Osteocyte (in vitro differentiated cells): ENCODE measurements at places on chromosomes 7 and 10. TPM values are rescaled to one million over a fixed set of nuclear protein-coding genes. Genes with fewer than 3 reads are reported as not detected.

DNA sequence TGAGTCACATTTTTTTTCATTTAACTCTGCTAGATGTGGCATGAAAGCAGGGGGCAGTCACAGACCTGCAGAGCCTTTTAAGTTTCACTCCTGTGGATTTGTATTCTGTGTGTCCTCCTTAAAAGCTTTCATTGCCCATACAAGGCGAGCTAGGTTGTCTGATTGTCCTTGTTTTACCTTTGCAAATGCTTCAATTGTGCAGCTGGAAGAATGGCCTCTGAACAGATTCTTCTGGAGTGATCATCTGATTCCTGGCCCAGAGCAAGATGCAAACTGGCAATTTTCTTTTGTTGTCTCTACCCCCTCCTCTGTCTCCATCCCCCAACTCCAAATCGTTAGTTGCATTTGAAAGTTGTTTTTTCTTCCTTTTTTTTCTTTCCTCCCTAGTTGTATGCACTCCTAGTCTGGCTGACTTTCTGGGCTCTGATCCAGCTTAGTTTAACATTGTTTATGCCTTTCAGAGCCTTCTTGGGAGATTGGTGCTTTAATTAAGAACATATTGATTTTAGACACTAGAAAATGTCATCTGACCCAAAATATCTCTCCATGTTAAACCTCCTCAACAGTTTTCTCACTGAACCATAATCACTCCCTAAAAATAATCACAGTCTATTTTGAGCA, 150.2 kb downstream of the REEP3 start:
- H3K4me3 ChIP-seq = peak overlapping the region; percentile 34
- peak overlapping the region; percentile 82 for H3K27ac ChIP-seq
- no peaks in the 10 kb centered on the region for H3K27me3 ChIP-seq
- no peaks in the 10 kb centered on the region for H3K36me3 ChIP-seq

DNA sequence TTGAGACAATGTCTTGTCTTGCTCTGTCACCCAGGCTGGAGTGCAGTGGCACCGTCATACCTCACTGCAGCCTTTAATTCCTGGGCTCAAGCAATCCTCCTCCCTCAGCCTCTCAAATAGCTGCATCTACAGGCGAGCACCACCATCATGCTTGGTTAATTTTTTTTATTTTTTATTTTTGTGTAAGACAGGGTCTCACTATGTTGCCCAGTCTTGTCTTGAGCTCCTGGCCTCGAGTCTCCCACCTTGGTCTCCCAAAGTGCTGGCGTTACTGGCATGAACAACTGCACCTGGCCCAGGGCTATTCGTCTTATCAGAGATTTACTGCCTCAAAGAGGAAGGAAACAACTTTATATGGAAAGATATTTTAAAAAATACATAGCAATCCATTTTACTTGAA, 102.8 kb upstream of the NUPR2 start:
- no peak overlapping the region for H3K4me3 ChIP-seq
- DNase-seq = peak; percentile 56
- no peak overlapping the region for H3K27ac ChIP-seq
- H3K27me3 ChIP-seq = no peaks in the 10 kb centered on the region
- H3K36me3 ChIP-seq = no peaks in the 10 kb centered on the region

Gene COBL
- not detected in 2 replicates for total RNA-seq

DNA sequence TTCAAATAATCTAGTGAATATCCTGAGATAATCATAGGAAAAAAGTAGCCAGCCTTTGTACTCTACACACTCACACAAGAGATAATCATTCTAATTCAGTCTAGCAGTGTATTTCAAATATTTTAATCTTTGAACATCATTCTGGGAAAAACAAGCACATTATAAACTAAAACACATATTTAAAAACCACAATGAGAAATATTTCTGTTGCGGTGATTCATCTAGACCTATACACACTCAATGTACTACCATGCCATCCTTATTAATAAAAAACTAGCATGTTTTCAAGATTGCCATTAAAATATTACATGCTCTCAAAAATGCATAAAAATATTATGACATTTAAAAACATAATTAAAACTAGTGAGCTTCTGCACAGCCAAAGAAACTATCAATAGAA, 11.8 kb downstream of the COG5 start:
- DNase-seq = no peak
- no peak overlapping the region for H3K4me3 ChIP-seq
- no peak overlapping the region for H3K27ac ChIP-seq
- H3K36me3 ChIP-seq = peaks cover 53% of the 10 kb centered on the region
- no peaks in the 10 kb centered on the region for H3K27me3 ChIP-seq
